ENCODE measurements at places on chromosomes 7 and 10. TPM values are rescaled to one million over a fixed set of nuclear protein-coding genes. Genes with fewer than 3 reads are reported as not detected.

The CDH23 gene
- total RNA-seq, result 56.2 TPM

The HIF1AN gene
- total RNA-seq, result 2.8 TPM

The OR2F1 gene
- total RNA-seq, result not detected

DNA sequence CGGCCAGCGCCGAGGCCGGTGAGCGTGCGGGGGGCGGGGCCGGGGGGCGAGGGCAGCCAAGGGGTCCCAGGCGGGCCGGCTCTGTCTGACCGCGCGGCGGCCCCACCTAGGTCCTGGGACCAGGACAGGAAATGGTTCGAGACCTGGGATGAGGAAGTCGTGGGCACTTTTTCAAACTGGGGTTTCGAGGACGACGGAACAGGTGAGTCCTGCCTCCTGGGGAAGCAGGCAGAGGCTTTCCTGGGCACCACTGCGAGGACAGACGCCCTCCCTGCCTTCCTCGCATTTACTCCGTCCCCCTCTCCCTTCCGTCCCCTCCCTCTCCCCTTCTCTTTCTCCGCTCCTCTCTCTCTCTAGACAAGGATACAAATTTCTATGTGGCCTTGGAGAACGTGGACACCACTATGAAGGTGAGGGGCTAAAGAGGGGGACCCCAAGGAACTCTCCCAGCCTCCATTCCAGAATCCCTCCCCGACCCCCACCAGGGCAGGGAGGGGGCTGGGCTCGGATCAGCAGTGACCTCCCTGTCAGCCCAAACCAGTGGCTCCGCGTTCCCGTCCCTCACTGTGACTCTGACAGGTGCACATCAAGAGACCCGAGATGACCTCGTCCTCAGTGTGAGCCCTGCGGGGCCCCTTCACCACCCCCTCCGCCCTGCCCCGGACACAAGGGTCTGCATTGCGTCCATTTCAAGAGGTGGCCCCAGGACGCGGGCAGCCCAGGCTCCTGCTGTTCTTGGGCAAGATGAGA, 2.6 kb upstream of the MUC12 start:
- DNase-seq, result no peak

- no peak for DNase-seq
Observed at GRCh38 chr10:33410860-33411234, 76.4 kb upstream of the NRP1 start.

DNA sequence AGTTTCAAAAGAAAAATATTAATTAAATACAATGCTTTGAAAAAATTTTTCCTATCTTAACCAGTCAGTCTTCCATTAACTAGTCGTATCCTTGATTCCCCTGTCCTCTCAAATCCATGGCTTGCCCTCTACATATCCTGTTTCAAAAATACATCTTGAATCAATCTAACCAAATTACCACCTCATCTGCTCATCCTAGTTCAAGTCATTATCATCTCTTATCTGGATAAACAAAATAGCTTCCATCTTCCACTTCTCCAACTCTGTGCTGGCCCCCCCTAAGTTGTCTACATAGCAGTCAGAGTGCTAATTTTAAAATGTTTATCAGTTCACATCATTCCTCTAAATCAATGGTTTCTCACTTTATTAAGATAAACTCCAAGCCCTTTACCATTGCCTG, 125.4 kb downstream of the HBP1 start:
- DNase-seq, result no peak

DNA sequence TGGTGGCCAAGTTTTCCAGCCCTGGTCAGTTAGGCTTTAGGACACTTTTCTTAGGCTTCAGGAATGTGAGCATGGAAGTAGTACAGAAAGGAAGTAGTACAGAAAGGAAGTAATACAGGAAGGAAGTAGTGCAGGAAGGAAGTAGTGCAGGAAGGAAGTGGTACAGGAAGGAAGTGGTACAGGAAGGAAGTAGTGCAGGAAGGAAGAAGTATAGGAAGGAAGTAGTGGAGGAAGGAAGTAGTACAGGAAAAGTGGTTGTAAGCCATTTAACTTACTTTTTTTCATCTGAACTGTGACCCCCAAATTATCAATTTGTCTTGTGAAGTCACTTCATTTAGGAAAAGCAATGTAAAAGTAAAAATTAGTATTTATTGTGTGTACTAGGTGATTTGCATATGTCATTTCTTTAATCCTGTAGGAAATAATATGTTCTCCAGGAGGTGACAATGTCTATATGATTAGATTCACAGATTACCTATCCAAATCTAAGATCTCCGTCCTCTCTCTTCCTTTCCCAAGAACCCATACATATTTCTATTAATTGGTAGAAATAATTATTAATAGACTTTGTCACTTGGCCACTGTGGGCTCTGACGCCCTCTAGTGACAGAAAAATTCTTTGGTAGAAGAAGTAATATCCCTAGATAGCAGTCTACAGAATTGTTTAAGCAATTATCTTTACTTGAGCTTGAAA, 3.9 kb upstream of the FAS start:
- DNase-seq, result no peak

- DNase-seq, result peak; percentile 31
Observed at GRCh38 chr7:90111-91063, 102.0 kb upstream of the FAM20C start.

- no peak for DNase-seq
Observed at GRCh38 chr10:72323771-72324191, 30.9 kb downstream of the DNAJB12 start.

DNA sequence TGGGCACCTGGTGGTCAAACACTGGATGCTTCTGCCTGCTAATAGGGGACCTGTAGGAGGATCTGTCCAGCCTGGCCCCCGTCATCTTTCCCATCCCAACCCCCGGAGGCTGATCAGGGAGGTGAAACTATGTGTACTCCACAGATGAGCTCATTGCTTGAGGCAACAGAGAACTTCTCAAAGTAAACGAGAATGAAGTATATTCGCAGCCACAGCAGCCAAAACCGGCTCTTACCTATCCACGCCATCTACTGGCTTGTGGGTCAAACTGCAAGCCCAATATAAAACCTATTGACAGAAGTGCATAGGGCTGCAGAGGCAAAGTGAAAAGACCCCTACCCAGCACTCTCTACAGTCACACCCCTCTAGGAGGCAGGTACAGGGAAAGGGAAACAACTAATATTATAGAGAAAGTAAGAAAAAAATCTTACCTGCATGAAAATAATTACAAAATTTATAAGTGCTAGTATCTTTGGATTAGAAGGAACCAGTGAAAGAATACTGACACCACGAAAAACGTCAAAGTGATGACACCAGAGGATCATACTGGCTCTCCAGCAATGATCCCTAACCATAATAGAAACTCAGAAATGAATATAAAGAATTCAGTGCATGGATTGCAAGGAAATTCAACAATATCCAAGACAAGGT, 973.5 kb downstream of the ANKRD7 start:
- DNase-seq, result no peak

DNA sequence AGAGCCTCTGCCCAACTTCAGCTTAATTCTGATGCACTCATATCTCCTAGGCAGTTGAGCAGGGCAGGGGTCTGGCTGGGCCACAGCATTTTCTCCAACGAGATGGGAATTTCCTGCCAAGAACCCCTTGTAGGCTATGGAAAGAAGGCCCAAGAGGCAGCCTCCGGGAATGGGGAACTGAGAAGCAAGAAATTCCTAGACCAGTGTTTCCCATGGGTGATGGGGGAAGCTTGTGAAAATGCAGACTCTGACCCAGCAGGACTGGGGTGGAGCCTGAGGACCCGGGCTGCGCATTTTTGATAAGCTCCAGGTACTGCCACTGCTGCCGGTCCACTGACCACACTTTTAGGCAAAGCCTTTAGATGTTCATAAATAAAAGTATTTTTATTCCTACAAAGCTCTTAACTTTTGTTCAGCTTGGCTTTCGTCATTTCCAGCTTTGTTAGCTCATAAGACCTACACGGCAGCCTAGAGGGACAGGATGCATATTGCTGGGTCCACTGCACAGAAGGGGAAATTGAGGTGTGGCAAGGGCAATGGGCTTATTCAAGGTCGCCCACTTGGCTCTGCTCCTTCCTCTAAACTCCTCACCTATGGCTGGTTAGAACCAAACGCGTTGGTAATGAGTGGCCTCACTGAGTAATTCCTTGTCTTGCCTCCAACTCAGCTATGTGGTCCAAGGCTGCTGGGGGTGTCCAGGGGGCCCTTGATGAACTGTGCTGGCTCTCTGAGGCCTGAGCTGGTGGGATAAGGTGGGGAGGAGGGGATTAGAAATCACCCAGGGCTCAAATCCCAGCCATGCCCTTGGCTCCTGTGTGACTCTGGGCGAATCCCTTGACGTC, 29.5 kb downstream of the ZCCHC24 start:
- DNase-seq, result no peak

DNA sequence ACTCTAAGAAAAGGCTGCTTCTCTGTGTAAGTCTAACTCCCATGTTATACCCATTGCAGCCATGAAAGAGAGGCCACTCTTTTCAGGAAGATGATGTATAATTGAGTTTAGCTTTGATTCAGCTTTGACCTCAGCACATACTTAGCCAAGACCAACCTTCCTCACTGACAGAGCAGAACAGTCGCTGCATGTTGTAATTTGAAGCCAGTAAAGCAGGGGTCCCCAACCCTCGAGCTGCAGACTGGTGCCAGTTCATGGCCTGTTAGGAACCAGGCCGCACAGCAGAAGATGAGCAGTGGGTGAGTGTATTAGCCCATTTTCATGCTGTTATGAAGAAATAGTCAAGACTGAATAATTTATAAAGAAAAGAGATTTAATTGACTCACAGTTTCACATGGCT, 223.9 kb downstream of the GPR158 start:
- DNase-seq, result no peak

Measured in uterus (tissue), 4 donors.